ENCODE measurements at places on chromosomes 3 and 15.

DNA sequence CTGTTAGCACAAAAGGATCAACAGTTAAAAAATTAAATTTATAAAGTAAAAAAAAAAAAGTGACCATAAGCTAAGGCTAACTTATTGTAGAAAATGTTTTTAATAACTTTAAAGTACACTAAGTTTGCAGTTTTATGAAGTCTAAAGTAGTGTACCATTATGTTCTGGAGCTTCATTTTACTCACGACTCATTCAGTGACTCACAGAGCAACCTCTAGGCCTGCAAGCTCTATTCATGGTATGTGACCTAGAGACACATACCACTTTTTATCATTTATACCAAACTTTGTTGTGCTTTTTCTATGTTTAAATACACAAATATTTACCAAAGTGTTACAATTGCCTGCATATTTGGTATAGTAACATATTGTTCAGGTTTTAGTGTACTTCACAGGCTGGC lies 1552.3 kb downstream of the OTOL1 start:
- DNase-seq: no peak

GRCh38 chr15:85563328-85563727 lies 182.9 kb downstream of the AKAP13 start:
- DNase-seq: no peak

- DNase-seq: no peak
Measured at GRCh38 chr15:87733541-87733941, 523.0 kb downstream of the NTRK3 start.

DNA sequence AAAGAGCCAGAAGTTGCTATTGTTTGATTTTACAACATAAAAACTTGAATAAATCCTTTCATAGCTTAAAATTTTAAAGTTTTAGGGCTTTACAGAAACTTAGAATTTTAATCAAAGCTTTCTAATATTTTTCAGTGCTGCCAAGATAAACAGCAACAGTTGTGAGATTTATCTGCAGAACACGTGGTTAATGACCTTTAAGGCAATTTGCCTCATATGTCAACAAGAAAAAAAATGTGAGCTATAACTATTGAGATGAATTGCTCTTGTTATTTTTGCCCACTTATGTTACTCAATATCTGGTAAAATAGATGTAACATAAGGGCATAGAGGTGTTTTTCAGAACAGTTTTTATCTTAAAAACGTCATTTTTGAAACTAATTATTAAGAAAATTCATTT lies 96.7 kb upstream of the NECTIN3 start:
- no peak for DNase-seq

GRCh38 chr3:15754047-15754446 lies 43.7 kb downstream of the ANKRD28 start:
- no peak for DNase-seq

GRCh38 chr3:97822359-97822775 lies 556 bp downstream of the CRYBG3 start:
- DNase-seq: peak; percentile 33

DNA sequence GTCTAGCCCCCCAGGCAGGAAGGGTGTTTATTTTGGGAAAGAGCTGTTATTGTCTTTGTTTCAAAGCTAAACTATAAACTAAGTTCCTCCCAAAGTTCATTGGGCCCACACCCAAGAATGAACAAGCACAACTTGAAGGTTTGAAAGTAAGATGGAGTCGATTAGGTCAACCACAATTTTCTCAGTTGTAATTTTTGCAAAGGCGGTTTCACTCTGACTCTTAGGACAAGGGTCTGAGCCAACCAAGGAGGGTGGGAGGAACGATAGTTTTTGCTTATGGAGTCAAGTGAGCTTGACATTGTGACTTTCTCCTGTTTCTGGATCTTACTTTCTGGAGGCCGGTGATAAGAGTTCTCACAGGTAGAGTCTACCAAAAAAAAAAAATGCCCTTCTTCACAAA lies 5.8 kb upstream of the ZNF770 start:
- peak; percentile 43 for DNase-seq

Measured in activated CD4-positive, alpha-beta T cell treated with anti-CD3 and anti-CD28 coated beads for 36 hours (primary cell).